Effector memory CD4-positive, alpha-beta T cell (primary cell): ENCODE measurements at places on chromosomes 3 and 15.

GRCh38 chr3:55688154-55688553, 201.0 kb upstream of the WNT5A start:
- DNase-seq, result no peak

GRCh38 chr3:9163289-9163688, 86.2 kb downstream of the SRGAP3 start:
- DNase-seq, result no peak

DNA sequence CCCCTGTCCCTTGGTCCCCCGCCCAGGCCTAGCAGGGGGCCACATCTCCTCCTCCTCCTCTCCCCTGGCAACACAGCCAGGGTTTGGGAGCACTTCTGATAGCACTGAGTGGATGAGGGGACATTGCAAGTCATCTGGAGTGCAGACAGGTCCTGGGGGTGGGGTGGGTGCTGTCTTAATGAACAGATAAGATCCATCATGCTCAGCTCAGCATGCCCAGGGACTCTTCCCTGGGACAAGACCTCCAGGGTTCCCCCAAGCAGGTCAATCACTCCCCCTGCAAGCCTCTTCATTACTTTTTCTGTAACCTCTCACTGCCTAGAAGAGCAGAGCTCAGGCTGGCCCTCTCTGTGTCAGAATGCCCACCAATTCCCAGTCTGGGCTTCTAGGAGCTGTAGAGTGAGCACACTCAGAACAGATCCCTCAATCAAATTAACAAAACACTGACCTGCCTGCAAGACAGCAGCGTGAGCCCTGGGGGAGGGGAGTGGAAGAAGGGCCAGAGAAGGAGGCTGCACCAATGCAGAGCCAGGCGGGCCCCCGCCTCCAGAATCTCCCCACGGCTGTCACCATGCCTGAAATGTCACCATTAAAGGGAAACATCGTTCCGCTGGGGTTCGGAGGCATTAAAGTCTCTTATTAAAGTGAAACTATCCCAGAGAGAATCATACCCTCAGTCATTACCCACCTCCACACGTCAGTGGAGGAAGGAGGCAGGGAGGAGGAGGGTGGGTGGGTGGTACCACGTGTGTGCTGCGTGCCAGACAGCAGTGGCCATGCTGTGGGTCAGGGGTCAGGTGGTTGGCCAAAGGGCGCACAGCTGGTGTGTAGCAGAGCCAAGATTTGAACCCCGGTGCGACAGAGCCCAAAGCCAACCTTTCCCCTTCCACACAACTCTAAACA, 114.7 kb upstream of the LINGO1 start:
- no peak for DNase-seq

DNA sequence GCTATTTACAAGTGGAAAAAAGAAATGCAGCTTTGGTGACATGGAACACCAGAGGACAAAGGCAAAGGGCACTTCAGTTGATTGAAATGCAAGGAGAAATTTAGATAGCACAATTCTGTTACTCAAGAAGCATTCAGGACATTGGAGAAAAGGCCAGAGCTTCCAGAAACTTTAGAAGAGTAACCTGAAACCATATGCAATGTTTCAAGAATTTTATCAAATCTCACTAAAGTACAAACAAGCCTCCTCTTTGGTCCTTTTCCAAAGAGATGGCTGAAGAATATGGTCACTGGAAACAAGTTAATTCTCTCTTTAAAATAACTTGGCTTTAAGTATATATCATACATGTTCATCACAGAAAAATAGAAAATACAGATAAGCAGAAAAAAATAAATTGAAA, 14.6 kb upstream of the LMOD3 start:
- DNase-seq, result no peak

- no peak for DNase-seq
Observed at GRCh38 chr3:2510591-2511145, 412.0 kb downstream of the CNTN4 start.

DNA sequence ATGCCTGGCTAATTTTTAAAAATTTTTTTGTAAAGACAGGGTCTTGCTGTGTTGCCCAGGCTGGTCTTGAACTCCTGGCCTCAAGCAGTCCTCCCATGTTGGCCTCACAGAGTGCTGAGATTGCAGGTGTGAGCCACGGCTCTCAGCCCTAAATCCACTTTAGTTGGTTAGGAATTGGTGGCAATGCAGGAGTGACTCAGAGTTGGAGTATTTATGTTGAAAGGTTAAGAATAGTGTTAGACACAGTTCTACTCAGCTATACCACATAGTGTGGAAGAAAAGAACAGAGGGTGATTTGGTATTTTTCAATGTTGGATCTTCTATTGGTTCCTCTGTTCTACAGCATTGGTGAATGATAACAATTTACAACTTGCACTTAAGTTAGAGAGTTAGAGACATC, 7.6 kb downstream of the ZNF639 start:
- no peak for DNase-seq
